ENCODE measurements at places on chromosomes 7 and 10.

GRCh38 chr7:101932083-101932482, 114.7 kb downstream of the CUX1 start:
- DNase-seq = no peak

DNA sequence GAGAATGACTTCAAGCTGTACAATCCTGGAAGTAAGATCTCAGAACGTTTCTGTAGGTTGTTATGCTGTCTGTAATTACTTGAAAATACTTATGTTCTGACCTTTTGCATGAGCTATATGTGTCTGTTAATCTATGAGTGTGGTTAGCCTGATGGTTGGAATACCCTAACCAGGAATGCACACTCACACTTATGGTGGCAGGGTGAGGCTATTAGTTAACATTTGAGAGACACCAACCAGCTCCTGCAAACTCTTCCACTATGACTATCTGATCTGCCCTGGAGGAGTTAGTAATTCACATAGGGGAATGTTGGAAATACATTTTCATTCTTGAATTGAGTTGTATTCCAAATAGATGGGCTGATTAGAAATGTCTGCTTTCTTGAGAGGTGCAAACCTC, 450.3 kb downstream of the INHBA start:
- no peak for DNase-seq

GRCh38 chr7:39720586-39720985, 97.2 kb downstream of the RALA start:
- DNase-seq = no peak

DNA sequence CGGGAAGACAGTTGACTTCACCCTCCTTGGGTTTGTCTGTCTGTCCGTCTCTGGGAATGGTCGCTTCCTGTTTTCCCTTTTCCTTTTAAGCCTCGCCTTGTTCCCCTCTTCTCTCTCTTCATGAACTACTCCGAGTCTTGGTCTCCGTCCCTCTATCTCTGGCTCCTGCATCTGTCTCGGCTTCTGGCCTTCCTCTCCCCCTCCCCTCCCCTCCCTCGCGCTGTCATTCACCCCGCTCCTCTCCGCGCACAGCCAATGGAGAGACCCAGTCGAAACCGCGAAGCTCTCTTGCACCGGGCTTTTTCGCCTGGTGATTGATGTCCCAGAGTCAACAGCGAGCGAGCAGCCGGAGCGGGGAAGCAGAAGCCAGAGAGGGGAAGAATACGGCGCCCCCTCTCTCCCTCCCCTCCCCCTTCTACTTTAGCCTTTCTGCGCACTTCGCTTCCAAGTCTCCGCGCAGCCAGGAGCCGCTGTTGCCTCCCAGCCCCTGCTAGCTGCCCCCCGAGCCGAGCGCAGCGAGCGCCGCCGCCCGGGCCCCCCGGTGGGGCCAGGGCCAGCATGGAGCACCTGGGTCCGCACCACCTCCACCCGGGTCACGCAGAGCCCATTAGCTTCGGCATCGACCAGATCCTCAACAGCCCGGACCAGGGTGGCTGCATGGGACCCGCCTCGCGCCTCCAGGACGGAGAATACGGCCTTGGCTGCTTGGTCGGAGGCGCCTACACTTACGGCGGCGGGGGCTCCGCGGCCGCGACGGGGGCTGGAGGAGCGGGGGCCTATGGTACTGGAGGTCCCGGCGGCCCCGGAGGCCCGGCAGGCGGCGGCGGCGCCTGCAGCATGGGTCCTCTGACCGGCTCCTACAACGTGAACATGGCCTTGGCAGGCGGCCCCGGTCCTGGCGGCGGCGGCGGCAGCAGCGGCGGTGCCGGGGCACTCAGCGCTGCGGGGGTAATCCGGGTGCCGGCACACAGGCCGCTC, at the start of gene TLX1:
Gene TLX1, plus strand, starts transcription at position 317 of the 978 bp plus-strand sequence. Its CDS starts 242 bp downstream, at position 559.
- no peak for DNase-seq

DNA sequence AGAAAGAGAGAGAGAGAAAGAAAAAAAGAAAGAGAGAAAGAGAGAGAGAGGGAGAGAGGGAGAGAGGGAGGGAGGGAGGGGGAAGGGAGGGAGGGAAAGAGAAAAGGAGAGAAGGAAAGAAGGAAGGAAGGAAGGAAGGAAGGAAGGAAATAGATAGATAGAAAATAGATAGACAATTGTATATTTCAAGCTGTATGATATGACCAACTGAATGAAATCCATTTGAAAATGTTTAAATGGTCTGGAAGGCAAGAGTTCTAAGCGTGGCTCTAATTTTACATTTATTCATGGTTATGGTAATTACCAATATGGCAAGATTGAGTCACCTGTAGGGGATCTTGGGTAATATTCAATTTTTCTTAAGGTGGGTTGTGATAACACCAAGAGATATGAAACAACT, 24.4 kb upstream of the CTAGE4 start:
- DNase-seq = no peak

Measured in AG08395 (cell line).